ENCODE measurements at places on chromosomes 5 and 9. TPM values are rescaled to one million over a fixed set of nuclear protein-coding genes. Genes with fewer than 3 reads are reported as not detected.

GRCh38 chr9:129307227-129307970 lies 129.3 kb upstream of the IER5L start:
- no peak overlapping the region for H3K4me3 ChIP-seq
- H3K36me3 ChIP-seq, result no peaks in the 10 kb centered on the region
- no peaks in the 10 kb centered on the region for H3K4me1 ChIP-seq
- no peaks in the 10 kb centered on the region for H3K27me3 ChIP-seq
- H3K27ac ChIP-seq, result no peak overlapping the region
- no peak for DNase-seq

DNA sequence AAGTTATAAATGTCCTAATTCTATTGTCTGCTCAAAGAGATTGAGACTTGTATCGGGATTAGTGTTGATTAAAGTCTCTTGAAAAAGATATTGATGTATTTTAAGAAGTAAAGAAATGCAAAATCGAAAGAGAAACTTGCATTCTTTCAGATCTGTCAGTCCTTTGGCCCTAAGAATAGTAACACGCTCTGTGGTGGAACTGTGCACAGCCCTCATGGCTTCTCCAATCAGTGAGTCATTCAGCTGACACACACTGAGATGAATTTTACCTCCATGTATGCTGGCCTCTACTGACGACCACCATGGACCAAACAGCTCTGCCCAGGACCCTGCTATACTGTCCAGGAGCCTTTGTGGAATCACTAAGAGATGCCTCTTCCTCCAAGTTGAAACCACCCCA lies 232.4 kb downstream of the ESM1 start:
- H3K4me1 ChIP-seq, result no peaks in the 10 kb centered on the region
- H3K36me3 ChIP-seq, result no peaks in the 10 kb centered on the region
- no peaks in the 10 kb centered on the region for H3K27me3 ChIP-seq
- no peak for DNase-seq
- H3K27ac ChIP-seq, result no peak overlapping the region

- no peak overlapping the region for H3K27ac ChIP-seq
- no peaks in the 10 kb centered on the region for H3K27me3 ChIP-seq
- H3K36me3 ChIP-seq, result no peaks in the 10 kb centered on the region
- peaks cover 4% of the 10 kb centered on the region for H3K4me1 ChIP-seq
- DNase-seq, result no peak
- H3K4me3 ChIP-seq, result no peak overlapping the region
Measured at GRCh38 chr9:112747094-112747493, 3.5 kb upstream of the SNX30 start.

DNA sequence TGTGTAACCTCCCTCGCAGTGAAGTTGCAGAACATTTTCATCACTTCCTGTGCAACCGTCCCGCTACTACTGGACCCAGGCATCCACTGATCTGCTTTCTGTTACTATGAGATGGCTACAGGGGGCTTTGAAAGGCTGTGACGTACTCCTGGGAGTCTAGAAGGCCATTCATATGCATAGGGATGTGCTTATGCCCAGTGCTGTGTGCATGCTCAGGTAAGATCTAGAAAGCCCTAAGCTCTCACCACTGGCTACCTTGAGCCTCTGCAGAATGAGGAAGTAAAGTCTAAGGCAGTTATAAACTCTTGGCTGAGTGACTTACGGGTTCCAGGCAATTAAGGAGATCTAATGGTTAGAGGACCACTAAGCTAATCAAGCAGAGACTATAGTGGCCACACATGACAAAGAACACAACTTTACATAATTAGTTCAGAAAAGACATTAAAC lies 11.8 kb downstream of the HNRNPAB start:
- no peak for DNase-seq
- H3K27ac ChIP-seq, result peak overlapping the region; percentile 90
- no peaks in the 10 kb centered on the region for H3K27me3 ChIP-seq

DNA sequence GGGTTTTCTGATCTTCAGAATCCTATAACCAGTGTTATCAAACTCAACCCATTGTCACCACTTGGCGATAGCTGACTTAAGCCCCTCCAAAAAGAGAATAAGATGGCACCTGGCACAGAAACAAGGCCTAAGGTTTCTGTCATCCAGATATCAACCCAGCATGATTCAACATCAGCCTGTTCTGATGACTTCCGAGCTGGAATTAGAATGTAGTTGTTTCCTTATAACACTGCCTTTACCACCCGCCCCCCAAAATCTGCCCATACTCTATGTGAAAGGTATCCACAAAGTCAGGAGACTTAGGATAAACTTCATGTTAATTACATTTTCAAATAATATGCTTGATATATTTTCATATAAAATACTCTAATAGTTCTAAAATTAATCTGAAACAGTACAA lies 5.2 kb downstream of the KLF9 start:
- no peak overlapping the region for H3K4me3 ChIP-seq
- no peaks in the 10 kb centered on the region for H3K27me3 ChIP-seq
- H3K36me3 ChIP-seq, result no peaks in the 10 kb centered on the region
- DNase-seq, result no peak
- peak overlapping the region; percentile 99 for H3K27ac ChIP-seq

- H3K36me3 ChIP-seq, result no peaks in the 10 kb centered on the region
- H3K27ac ChIP-seq, result no peak overlapping the region
- H3K4me3 ChIP-seq, result no peak overlapping the region
- no peaks in the 10 kb centered on the region for H3K27me3 ChIP-seq
Measured at GRCh38 chr5:172617817-172618216, 23.2 kb upstream of the NEURL1B start.

DNA sequence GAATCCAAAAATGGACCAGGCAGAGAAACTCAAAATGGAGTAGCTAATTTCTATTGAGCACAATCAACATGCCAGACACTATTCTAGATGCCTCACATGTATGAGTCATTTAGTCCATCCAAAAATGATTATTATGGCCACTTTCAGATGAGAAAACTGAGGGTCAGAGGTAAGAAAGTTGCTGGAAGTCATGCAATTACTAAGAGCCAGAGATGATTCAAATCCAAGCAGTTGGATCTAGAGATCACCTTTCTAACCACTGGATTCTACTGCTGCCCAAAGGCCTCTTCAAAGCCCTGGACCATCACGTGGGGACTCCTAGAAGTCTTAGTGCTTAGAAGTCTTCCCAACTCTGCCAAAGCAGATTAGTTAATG lies 51.8 kb upstream of the HMHB1 start:
- no peak overlapping the region for H3K4me3 ChIP-seq
- H3K4me1 ChIP-seq, result no peaks in the 10 kb centered on the region

DNA sequence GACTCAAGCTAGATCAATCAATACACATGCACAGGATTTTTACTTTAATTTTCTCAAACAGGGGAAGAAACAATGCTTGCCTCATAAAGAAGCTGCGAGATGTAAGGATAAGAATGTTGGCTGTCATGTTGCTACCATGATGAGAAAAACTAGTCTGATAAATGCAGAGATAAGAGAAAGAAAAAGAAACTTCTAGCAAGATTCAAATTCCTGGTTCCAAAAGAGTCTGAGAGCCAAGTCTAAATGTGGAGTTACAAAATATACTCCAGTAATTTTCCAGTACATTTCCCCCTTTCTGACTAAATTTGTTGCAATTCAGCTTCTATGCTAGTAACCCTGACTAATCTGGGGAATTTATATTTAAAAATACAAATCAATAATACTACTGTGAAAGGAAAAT lies 10.4 kb upstream of the ANXA1 start:
- H3K4me3 ChIP-seq, result no peak overlapping the region
- H3K27me3 ChIP-seq, result no peaks in the 10 kb centered on the region
- DNase-seq, result no peak
- no peaks in the 10 kb centered on the region for H3K36me3 ChIP-seq

GRCh38 chr9:115591584-115591984 lies 473.6 kb upstream of the TNC start:
- no peak overlapping the region for H3K27ac ChIP-seq
- no peaks in the 10 kb centered on the region for H3K4me1 ChIP-seq
- no peak overlapping the region for H3K4me3 ChIP-seq
- peak; percentile 57 for DNase-seq
- H3K36me3 ChIP-seq, result no peaks in the 10 kb centered on the region
- H3K27me3 ChIP-seq, result no peaks in the 10 kb centered on the region

DNA sequence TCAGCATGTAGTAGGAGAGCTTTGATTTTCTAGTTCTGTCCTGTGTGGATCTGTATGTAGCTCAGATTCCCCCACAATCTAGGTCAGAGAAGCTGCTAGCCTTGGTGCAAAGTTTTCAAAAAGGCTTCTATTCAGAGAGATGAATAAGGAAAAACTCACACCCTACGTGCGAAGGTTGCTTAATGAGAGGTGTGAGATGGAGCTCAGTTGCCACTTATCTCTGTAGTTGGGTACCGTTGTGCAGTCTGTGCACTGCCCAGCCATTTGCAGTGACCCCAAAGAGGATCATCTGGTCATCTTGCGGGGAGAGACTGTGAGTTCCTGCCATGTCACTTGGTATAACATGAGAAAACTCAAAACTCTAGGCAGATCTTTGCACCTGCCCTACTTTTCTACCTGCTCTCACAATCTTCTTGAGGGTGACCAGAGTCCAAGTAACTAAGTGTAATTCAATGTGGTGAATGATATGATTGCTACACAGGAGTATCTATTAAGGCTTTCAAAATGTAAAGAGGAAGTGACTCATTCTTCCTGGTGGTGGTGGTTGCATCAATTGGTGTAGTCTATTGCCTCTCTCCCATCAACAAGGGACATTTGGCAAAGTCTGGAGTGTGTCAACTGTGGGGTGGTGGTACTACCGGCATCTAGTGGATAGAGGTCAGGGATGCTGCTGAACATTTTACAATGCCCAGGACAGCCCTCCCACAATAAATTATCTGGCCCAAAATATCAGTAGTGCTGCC lies 65.2 kb downstream of the TMC1 start:
- no peaks in the 10 kb centered on the region for H3K36me3 ChIP-seq
- peaks cover 3% of the 10 kb centered on the region for H3K4me1 ChIP-seq
- no peaks in the 10 kb centered on the region for H3K27me3 ChIP-seq
- DNase-seq, result peak; percentile 41
- H3K27ac ChIP-seq, result peak overlapping the region; percentile 78

DNA sequence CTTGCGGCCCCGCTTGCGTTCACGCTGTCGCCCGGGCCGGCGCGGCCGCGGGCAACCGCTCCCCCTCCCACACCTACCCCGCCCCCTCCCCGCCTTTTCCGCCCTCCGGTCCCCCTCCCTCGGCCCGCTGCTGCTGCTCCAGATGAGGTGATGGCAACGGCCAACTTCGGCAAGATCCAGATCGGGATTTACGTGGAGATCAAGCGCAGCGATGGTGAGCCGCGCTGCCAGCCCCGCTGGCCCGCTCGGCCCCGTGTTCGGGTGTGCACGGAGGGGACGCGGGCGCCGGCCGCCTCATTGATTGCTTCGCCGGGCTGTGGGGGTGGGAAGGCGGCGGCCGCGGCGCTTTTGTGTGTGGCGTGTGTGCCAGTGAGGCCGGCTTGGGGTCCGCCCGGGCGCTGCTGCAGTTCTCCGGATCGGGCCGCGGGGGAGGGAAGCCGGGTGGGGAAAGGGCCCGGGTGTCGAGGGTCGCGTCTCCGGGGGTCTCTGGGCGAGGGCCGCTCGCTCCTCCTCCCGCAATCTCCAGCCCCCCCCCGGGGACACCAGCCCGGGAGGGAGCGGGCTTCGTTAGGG lies 403 bp downstream of the KIF2A start:
- no peaks in the 10 kb centered on the region for H3K27me3 ChIP-seq
- DNase-seq, result no peak
- peak overlapping the region; percentile 96 for H3K4me3 ChIP-seq

The ENTPD2 gene
- 22.1 TPM for total RNA-seq

The DAB2IP gene
- 130 TPM for total RNA-seq

The INSL6 gene
- total RNA-seq, result not detected

The ADCY2 gene
- total RNA-seq, result 0.67 TPM

The HSPA4 gene
- 132 TPM for total RNA-seq

Measured in colonic mucosa (tissue), 4 donors.